Memory B cell (primary cell): ENCODE measurements at places on chromosomes 1 and 21.

GRCh38 chr1:159826441-159827101 lies at the start of gene SLAMF8:
Gene SLAMF8, plus strand, starts transcription at chr1:159826873. Its CDS starts 26 bp downstream, at chr1:159826899.
- DNase-seq, result no peak

DNA sequence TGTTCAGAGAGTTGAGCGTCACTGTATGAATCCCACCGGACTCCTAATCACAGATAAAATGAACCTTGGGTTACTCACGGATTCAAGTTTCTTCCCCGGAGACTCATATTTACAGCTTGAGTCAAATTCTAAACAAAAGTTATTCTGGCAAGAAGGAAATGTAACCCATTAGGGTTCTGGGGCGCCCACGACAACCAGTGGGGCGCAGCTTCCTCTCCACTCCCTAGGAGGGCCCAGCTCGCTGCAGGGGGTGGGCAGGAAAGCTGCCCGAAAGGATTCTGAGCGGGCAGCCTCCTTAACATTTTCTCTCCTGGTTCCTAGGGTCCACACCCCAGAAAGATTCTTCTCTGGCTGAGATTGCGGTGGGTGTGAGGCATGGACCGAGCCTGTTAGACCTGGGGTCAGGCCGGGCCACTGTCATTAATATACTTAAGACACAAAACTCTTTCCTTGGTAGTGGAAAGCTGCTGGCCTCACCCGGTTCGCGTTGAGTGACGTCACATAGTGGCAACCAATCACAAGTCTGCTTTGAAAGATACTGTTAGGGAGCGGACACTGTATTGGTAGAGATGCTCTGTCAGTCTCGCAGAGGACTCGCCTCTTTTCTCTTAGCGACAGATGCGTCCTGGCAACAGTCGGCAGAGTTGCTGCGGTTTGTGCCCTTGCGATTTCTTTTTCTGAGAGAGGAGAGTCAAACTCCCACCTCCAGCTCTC lies 13.6 kb upstream of the MCOLN3 start:
- peak; percentile 90 for DNase-seq

DNA sequence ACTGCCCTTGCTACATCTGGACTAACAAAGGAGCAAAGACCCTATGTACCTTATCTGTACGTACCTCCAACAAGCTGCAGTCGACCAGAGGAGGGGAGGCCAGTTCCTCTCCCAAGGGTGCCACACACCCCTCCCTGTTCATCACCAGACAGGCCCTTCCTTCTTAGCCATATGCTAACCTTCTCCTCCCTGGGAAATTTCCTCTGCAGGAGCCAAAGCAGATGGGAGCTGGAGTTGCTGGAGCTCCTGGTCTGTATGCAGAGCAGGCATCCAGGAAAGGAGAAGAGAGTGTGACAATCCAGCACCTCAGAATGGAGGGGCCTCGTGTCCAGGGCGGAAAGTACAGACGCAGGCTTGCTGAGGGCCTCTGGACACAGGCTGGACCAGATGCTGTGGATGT lies 48.5 kb downstream of the C8B start:
- DNase-seq, result no peak

DNA sequence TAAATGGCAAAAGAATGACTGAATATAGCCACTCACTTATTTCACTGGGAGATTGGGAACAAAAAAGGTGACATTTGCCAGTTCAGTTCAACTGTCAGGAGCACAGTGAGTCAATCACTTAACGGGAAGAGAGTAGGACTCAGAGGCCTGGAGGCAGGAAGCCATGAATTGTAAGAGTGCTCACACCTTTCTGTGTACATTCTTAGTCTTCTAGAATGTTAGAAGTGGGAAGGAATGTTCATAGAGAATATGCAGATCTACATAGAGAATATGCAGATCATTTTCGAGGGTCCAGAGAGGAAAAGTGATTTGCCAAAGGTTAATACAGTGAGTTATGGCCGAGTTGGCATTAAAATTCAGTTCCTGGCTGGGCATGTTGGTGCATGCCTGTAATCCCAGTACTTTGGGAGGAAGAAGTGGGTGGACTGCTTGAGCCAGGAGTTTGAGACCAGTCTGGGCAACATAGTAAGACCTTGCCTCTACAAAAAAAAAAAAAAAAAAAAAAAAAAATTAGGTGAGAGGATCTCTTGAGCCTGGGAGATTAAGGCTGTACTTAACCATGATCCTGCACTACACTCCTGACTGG lies 8.3 kb downstream of the IL20 start:
- no peak for DNase-seq

DNA sequence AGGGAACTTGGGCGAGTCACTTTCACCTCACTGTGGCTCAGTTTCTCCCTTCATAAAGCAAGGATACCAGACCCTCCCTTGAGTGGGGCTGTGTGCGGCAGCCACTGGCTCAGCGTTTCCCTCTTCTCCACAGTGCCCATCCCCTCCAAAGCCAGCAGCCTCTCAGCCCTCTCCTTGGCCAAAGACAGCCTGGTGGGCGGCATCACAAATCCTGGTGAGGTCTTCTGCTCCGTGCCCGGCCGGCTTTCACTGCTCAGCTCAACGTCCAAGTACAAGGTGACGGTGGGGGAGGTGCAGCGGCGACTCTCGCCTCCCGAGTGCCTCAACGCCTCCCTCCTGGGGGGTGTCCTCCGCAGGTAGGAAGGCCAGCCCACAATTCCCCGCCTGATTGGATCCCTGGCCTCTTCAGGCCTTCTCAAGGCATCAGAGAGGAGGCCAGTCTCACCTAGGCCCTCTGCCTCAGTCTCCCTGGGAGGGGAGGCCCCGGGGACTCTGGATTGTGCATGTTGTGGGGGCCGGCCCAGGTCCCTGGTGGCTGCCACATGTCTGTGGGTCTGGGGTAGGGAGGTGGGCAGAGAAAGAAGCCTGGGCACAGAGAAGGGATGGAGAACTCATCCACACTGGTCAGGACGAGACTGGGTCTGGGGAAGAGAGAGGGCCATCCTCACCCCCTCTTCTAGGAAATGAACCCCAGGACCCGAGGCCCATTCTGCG lies 15.2 kb downstream of the TFAP2E start:
- DNase-seq, result no peak

GRCh38 chr1:174775621-174776020 lies 224.1 kb upstream of the CACYBP start:
- no peak for DNase-seq

DNA sequence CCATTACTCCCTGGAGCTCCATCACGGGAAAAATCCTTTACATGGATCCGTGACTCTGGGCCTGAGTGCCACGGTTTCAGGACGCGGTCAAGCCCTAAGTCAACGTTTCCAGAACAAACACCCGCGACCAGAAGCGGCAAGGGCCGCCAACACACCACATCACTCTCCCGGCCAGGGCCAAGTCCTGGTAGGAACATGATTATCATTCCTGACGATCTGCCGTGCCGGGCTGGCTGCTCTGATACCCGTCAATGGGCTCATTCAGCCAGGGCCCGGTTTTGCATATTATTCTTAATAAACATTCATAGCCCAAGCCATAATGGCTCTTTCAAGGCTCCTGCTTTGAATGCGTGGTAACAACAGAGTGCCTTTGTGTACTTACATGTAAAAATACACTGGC lies 44.6 kb upstream of the SIM2 start:
- no peak for DNase-seq

DNA sequence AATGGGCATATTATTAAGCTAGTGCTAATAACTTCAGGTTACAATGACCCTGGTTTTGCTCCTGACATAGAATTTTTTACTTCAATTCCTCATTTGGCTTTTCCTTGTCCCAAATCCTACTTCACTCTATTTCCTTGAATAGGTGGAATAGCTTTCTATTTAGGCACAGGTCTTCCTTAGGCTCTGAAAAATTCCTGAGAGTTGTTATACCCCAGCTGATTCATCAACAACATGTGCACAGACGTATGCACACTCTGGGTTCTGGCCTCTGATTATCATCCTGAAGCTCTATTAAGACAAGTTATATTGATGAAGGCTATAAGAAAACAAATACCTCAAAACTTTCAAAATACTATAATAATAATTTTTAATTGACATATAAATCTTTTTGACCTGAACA lies 172.4 kb downstream of the NTMT2 start:
- DNase-seq, result no peak

GRCh38 chr1:35885961-35886558 lies 3.1 kb downstream of the AGO1 start:
- DNase-seq, result no peak
